DMS153 (cell line): ENCODE measurements at places on chromosomes 2 and 18.

GRCh38 chr18:46630160-46630559, 26.9 kb downstream of the LOXHD1 start:
- DNase-seq: no peak

DNA sequence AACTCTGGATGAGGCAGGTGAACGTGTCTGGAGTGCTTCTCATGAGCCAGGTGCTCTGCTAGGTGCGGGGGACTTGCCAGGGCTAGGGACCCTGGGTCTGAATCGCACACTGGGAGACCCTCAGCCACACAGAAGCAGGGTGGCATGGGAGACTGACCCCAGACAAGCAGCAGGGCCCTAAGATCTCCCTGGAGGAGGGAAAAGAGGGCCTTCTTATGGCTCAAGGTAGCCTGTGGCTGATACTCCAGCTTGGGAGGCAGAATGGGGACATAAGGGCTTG, 12.8 kb upstream of the CIB4 start:
- no peak for DNase-seq

DNA sequence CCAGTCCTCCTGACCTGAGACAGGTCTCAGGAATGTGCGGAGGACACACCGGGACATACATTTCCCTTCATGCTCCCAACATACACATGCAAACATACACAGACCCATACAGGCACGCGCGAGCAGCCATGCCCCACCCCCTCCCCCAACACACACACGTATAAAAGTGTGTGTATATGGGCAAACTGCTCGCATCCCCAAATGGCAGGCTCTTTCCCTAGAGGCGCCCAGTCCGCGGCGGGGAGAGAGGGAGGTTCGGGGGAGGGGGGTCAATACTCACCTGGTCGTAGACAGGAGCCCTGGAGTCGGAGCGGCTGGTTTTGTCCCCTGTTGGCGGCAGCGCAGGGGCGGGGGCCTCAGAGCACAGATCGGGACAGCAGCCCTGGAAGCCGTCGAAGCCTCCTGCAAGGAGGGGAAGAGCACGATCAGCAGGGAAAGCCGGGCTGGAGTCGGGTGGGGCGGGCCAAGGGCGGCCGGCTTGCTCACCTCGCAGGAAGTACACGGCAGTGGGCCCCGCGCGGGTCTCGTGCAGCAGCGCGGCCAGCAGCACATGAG, 682 bp downstream of the DUSP2 start:
- no peak for DNase-seq

DNA sequence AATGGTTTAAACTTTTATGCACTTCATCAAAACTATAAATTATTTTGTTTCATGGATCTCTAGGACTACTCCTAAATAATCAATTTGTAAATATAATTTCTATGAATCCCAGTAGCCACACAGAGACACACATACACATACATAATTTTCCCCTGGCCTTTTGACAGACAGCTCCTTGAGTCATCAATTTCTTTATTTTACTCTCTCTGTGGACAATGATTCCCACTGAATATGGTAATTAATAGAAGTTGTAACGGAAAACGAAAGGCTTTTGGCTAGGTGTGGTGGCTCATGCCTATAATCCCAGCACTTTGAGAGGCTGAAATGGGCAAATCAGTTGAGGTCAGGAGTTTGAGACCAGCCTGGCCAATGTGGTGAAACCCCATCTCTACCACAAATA, 235.1 kb downstream of the EPHA4 start:
- DNase-seq: no peak

- no peak for DNase-seq
These were observed 25.3 kb upstream of the UBE2E3 start for GRCh38 chr2:180955101-180955500.

DNA sequence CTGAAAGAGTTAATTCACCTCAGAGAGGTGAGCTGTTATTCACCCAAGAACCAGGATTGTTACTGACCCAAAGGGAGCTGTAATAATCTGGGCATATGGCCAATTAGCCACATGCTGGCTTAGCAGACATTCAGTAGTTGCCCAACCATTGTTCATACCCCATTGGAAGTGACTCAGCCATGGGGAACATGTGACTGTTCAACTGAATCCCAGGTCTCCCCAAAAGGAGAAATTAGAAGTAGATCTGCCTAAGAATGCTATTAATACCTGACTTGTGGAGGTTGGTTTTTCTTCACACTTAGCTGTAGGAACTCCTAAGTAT, 272.6 kb upstream of the UBE2E3 start:
- peak; percentile 68 for DNase-seq

- no peak for DNase-seq
These were observed 73.8 kb upstream of the FAM98A start for GRCh38 chr2:33672896-33673295.

- no peak for DNase-seq
These were observed 38.1 kb upstream of the ARHGAP25 start for GRCh38 chr2:68696554-68696953.

DNA sequence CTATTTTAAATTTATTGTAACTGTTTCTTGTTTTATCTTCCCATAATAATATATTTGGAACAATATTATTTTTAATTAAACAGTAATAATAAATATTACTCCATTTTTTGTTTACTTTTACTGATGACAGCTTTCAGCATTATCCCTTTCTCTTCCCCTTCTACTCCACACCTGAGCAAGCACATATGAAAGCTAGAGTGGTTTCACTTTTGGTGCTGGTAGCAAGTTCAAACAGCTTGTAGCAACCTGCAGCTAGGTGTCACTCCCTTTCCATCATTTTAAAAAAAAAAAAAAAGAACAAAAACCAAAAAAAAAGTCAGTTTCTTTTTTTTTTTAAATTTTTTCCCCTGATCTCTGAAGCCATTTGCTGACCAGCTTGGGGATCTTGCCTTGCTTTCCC, 801.8 kb downstream of the CCDC85A start:
- DNase-seq: no peak
